Omental fat pad (tissue), 4 donors: ENCODE measurements at places on chromosomes 2 and 18.

- no peak for DNase-seq
These were observed 173.2 kb upstream of the ARL4C start for GRCh38 chr2:234670052-234670451.

GRCh38 chr18:72391951-72392350 lies 152.2 kb downstream of the CBLN2 start:
- DNase-seq = no peak

DNA sequence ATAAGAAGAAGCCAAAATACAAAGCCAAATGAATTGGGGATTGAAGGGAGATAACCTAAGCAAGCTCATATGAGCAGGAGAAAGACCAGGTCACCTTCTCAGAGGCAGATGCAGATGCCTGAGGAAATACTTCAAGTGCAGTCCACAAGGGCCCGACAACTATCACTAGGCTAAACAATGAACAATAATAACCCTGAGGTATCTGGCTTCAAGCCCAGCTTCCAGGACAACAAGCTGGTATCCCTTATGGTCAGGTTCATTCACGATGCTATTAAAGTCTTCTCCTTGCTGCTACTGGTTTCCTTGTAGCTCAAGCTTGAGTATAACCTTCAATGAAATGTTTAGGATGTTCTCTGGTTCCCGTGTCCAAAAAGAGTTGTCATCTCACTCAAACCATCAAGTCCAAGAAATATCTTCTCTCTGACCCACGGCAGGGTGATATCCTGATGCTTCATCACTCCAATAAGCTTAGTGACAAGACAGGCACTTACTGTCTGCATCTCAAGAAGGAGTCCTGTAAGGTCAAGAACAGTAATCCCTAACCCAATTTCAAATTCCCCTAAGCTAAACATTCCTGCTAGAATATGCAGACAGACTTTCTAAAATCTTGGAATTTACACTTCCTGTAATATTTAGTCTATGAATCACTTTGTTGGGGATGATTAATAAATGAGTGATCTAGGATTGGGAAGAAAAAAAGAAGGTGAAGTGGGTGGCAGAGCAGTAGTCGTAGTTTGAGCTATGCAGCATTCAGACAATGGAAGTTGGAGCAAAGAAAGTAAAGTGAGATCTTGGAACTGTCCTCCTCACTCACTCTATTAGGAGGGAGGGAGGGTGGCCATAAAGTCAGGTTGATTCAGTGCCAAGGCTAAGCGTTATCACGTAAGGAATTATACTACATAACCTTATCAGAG lies 33.1 kb downstream of the CHN1 start:
- DNase-seq = no peak

DNA sequence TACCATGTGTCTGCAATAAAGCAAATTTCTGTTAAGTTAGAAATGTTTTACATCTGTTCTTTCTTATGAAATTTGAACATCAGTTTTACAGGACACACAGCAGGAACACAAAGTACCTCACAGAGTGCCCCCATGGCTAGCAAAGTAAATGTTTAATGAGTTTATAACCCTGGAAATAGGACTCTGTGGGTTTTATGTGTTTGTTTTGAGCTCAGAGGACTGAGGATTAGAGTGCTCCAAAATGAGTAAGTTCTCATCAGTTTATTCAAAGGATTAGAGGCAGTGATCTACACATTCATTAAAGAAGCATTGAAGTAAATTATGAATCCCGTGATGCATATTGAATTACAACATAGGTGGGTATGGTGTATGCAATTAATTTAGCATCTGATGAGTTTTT lies 281.8 kb downstream of the GULP1 start:
- DNase-seq = no peak

GRCh38 chr18:63158012-63158631 lies 161.4 kb downstream of the BCL2 start:
- DNase-seq = no peak

GRCh38 chr18:9756271-9756932 lies 48.3 kb downstream of the RAB31 start:
- no peak for DNase-seq

- DNase-seq = no peak
These were observed 4.6 kb downstream of the KCNG2 start for GRCh38 chr18:79802298-79802697.

DNA sequence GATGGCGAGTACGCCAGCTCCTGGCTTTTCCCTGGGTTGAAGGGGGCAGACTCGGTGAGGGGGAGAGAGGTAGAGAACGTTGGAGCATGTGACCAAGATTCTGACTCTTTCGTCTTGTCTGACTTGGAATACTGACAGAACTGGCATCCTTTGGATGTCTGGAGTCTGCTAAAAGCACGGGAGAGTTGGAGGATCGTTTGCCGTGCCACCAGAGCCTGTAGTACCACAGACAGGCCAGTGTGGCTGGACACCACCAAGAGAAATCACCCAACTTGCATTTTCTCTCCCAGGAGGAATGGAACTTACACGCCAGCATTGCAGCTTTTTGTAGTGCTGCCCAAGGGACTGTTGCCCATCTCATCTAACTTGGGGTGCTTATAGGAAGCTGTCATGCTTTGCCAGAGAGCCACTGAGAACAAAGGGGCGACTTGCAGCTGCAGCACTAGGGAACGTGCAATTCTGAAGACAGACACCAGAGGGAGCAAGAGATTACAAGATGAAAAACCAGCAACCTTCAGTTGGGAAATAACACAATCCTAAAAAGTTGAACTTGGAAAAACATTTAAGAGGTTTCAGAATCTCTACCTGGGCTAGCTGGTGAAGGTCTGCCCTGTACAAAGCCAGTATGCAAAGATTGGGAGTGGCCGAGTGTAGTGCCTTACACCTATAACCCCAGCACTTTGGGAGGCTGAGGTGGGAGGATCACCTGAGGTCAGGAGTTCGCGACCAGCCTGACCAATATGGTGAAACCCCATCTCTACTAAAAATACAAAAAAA lies 24.1 kb downstream of the PSMG2 start:
- DNase-seq = no peak

DNA sequence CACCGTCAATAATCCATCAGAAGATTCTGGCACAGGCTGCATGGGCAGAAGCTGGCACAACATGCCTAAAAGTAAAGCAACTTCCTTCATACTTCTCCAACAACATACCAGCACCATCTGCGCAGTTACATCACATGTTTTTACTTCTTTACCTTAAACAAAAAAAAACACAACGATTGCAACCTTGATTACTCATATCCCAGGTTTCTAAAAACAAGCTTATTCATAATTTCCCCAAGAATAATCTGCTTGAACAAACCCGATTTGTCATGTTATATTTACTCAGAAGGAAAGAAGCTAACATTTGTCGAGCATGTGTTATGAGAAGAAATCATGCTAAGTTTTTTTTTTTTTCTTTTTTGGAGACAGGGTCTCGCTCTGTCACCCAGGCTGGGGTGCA lies 54.7 kb downstream of the THADA start:
- DNase-seq = no peak

GRCh38 chr2:170505631-170506275 lies 209.4 kb upstream of the SP5 start:
- DNase-seq = no peak

DNA sequence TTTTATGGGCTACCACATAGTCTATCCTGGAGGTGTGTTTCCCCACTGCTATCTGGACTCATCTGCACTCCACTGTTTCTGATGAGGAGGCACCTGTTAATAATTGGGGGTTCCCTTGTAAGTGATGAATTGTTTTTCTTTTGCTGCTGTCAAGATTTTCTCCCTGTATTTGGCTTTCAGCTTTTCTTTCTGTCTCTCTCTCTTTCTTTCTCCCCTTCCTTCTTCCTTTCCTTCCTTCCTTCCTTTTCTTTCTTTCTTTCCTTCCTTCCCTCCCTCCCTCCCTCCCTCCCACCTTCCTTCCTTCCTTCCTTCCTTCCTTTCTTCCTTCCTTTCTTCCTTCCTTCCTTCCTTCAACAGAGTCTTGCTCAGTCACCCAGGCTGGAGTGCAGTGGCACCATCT lies 9.2 kb downstream of the GNLY start:
- DNase-seq = no peak

- DNase-seq = no peak
These were observed 6.3 kb downstream of the COBLL1 start for GRCh38 chr2:164835302-164835701.

DNA sequence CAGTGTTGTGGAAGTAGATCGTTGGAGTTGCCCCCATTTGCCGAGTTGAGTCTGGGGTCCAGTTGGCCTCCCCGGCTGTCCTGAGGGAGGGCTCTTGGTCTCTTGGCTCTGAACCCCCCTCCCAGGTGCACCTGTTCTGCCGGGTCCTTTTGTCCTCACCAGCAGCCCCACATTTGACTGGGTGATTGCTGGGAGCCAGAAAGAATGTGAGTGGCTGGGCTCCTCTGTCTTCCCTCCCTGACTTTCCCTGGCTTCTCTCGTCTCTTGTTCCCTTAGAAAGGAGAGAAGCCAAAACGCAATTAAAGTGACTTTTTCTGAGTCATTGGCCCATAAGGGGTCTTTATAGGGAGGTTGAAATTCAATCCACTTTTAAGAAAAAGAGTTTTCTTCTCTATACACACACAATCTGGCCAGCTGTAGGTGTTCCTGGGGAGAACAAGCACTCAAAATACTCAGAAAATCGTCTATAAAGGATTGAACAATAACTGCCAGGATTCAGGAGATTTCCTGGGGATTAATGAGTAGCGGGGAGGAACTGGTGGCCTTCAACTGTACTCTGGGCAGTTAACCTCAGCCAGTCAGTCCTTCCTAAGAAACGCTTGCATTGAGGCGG lies 131.0 kb downstream of the TMEM182 start:
- DNase-seq = no peak

GRCh38 chr2:173232956-173233744 lies 121.5 kb upstream of the CDCA7 start:
- no peak for DNase-seq

GRCh38 chr2:47819834-47820233 lies 36.9 kb downstream of the MSH6 start:
- DNase-seq = no peak

- DNase-seq = no peak
These were observed 29.9 kb upstream of the ALKAL2 start for GRCh38 chr2:317501-318424.

GRCh38 chr18:66742832-66743231 lies 138.9 kb upstream of the CDH19 start:
- DNase-seq = no peak

DNA sequence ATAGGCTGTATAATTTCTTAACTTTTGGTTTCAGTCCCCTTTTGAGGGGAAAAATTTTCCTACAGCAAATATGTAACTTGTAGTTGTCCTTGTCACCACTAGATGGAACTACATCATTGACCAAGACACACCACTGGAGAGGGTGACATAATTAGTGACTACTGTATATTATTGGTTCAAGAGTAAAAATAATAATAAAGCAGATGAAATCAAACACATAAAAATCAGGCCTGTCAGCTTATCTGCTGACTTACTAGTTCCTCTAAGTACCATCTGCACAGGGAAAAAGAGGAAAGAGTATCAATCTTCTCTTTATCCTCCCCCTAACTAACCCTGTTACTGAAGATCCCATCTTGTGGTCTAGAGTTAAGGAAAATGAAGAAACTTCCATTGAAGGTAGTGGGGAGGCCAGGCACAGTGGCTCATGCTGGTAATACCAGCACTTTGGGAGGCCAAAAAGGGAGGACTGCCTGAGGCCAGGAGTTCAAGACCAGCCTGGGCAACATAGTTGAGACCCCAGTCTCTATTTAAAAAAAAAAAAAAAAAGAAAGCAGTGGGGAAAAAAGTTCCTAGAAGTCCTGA lies 29.6 kb upstream of the ENOSF1 start:
- DNase-seq = no peak

GRCh38 chr2:4020649-4021048 lies 317.3 kb downstream of the DCDC2C start:
- DNase-seq = no peak

DNA sequence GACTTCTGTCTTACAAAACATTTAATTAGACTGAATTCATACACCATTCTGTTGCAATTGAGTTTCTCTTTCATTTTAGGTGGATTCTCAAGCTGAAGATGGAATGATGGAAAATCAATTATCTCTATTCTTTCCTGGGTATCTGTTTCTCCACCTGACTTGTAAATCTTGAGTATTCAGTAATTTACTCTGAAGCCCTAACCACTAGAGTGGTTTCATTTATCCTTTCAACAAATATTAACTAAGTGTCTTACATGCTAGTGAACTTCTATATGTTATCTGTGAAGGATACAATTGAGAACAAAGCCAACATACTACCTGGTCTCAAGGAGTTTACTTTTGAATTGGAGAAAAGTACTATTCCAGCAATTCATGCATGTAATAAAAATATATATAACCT lies 94.1 kb upstream of the ZNF804A start:
- DNase-seq = no peak

DNA sequence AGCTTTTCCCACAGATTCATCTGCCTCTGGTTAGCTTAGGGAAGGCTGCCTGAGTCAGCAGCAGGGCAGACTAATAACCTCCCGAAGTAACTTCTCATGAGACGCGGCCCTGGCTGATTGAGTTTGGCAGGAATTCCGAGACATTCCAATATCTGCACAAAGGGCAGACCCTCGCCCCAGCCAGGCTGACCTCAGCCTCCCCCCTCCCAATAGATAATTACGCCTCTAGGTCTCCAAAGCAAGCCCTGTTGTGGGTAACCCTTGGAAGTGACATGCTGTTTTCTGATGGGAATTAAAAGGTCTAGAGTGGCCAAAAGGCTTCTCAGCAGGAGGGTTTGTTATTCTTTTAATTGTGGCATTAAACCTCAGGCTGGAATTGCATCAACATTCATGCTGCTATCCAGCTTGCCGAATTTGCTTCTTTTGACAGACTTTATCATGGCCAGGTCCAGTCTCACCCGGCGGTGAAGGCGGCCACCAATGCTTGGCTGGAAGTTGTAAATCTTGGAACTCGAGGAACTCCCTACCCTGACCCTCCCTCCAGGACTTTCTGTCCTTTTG lies 98.0 kb upstream of the SLC14A2 start:
- no peak for DNase-seq

- no peak for DNase-seq
These were observed 379.0 kb downstream of the SETBP1 start for GRCh38 chr18:45059695-45060094.

DNA sequence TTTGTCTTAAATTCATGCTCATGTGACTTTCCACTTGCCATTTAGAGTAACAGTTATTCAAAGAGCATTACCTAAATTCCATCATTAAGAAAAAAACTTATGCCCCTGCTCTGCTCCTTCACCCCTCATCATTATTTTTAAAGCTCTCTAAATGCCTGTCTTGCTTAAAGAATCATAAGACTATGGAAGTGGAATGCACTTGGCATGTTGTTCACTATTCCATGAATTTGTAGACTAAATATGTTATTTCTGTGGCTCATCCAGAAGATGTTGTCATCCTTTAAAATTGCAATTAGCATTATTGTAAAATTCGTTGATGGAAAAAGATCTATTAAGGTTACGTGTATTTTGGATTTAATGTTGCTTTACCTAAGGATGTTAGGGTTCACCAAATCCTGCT lies 61.8 kb downstream of the FMNL2 start:
- DNase-seq = no peak

- DNase-seq = no peak
These were observed 1.4 kb upstream of the SP5 start for GRCh38 chr2:170713543-170714380.
